GM04503 (cell line): ENCODE measurements at places on chromosomes 2 and 18.

- DNase-seq: no peak
These were observed 93.3 kb downstream of the COLEC12 start for GRCh38 chr18:407191-407590.

DNA sequence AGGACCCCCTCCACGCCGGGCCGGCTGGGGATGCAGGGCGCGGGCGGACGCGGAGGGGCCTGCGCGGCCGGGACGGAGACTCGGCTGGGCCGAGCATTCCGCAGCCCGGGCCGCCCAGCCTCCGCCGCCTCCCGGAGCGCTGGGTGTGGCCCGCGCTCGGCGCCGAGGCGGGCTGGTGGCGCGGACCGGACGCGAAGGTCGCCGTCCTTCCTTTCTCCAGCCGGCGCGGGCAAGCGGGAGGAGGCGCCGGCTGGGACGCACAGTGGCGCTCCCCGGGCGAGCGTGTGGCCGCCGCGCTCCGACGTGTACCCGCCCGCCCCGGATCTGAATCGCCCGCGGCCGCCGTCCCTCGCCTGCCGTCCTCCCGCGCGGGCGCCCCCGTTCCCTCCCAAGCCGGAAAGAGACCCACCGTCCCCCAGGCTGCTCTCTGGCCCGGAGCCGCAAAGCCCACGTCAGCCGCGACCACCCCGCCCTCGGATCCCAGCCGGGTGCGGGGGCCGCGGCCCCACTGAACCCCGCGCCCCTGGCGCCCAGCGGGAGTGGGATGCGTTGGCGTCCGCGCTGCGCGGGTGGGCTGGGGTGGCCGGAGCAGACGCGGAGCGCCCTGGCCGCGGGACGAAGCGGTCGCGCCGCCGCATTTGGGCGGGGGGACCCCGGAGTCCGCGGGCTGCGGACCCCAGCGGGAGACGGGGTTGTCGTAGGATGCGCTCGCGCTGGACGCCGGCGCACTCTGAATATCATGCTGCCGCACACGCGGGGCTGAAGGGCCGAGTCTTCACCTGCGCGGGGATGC is 634 bp downstream of the SPATS2L start:
- no peak for DNase-seq

- no peak for DNase-seq
These were observed 88.9 kb downstream of the ASXL3 start for GRCh38 chr18:33666915-33667314.

DNA sequence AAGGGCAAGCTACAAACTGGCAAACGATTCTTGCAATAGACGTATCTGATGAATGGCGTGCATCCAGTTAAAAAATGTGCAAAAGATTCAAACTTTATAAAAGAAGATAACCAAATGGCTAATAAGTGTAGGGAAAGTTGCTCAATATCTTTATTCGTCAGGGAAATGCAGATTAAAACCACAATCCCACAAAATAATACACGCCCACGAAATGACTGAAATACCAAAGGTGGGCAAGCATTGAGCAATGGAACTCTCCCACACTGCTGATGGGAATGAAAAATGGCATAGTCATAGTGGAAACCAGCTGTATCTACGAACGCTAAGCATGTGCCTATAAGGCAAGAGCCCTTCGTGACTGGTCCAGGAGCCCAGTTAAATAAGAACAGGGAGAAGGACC is 168.6 kb upstream of the SIX2 start:
- DNase-seq: peak; percentile 100

DNA sequence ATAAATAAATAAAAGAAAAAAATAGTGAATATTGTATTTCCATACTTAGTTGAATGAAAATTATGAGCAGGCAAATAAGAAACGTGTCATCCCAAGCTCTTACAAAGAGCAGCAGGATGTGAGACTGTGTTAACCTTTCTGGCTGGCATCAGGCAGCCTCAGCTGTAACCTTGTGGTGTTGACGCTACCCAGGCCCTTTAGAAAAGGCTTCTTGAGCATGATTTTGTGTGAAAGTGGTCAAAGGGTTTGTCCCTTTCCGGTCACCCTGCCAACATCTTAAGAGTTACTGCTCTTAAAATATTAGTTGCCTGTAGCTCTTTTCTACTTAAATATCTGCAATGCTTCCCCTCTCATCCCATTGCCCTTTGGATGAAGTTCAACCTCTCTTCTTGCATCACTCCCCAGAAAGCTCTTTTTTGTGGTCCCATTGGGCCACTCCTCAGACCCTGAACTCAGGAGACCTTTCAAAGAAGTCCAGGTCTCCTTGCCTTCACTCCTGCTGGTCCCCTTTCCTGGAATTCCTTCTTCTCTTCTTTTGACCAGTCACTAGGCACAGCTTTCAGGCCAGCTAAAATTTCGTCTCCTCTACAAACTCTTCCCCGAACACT is 35.0 kb downstream of the RHOB start:
- no peak for DNase-seq

DNA sequence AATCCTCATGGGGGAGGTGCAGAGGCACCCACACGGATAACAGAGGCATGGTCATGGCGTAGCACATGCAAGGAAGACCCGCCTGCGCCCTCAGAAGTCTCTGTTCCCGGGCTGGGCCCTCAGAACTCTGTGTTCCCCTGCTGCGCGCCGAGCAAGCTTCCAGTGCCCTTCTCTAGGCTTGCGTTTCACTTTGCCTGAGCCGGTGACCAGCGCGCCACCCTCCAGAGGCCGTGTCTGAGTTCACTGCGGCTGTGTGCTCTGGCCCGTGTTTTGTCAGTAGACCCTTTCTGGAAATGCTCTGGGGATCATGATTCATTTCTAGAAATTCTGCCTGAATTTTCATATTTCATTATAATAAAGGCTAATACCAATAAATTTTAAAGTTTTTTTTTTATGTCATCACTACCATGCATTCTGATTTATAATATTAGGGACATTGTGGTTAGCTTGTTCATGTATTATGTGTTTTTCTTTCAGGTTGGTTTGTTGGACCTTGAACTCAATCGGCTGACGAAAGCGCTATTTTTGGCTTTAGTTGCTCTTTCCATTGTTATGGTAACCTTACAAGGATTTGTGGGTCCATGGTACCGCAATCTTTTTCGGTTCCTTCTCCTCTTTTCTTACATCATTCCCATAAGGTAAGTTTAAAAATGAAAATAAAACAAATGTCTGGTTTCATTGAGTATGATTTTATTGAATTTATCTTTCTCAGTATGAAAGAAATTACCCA is 142.7 kb upstream of the NFATC1 start:
- DNase-seq: no peak

DNA sequence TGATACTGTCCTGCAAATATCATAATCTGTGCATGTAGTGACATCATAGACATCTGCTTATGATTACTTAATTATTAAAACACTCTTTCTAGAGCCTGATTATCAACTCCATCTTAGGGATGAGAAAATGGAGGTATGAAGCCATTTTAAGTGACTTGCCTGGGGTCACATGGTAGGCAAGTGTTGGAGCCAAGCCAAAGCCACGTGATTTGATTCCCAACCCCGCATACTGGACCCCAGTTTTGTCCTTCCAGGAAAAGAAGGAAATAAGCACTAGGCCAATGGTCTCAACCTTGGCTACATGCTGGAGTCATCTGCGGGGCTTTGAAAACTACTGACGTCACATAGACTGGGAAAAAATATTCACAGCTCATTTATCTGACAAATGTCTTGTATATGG is 19.6 kb upstream of the SEH1L start:
- DNase-seq: no peak

DNA sequence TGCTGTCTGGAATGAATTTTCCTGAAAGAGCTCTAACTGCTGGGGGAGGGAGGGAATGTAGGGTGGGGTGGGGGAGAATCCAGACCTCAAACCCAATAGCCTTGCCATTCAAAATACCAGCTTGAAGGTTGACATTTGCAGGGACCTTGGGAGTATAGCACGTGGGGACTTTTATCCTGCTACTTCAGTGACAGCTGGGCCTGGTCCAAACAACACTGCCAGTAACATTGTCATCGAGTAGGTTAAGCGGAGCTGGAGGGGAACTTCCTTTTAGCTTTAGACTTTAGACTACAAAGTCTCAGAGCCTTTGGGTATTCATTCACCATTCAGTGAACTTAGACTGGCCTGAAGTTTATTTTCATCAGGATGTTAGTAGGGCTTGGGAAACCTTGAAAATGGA is 248.7 kb downstream of the MEIS1 start:
- DNase-seq: no peak

DNA sequence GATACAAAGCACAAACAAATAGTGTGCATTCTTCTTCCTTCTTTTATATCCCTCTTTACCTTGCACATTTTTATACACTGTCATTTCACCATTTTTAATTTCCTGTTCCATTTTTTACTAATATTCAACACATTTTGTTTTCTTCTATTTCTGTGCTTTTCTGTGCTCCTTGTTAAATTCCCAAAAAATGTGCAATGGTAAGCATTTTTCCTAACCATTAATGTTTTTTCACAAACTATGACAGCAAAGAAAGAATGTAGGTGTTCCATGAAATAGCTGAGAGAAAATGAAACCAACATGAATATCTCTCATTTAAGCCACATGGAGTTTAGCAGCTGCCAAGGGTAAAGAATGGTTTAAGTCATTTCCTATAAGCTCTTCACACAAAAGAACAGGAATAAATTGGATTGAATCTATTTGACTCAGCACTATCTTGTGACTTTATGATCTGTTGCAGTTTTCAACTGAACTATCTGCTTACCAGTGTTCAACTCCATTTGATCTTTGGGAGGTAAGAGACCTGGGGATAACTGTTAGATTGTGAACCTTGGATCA is 145.7 kb upstream of the CDH19 start:
- no peak for DNase-seq

- no peak for DNase-seq
These were observed 48.1 kb upstream of the VPS54 start for GRCh38 chr2:64067326-64067725.

- DNase-seq: no peak
These were observed 125.1 kb downstream of the PMAIP1 start for GRCh38 chr18:60024857-60025256.

GRCh38 chr2:127763776-127764175 is 47.2 kb downstream of the WDR33 start:
- no peak for DNase-seq

- no peak for DNase-seq
These were observed 101.4 kb upstream of the EPAS1 start for GRCh38 chr2:46195819-46196218.
